Testis (tissue), 5 donors: ENCODE measurements at places on chromosomes 13 and 19.
A peak's percentile ranks its signal among the peaks of the same experiment; 100 is the strongest.

DNA sequence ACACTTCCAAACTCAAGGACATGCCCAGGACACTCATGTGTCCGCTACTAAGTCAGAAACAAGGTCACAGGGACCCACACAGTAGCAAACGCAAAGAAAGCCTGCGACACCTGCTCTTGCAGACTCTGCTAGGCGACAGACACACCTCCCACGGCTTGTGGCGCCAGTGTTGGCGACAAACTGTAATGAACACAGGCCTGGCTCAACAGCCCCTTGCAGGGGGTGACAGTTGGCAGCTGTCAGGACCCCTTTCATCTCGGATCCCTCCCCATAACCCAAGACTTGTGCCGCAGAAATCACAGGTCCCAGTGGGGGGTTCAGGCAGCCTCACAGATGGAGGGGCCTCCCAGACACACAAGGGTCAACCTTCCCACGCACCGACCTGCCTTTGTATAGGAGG, 364 bp downstream of the CKM start:
- no peak for DNase-seq

DNA sequence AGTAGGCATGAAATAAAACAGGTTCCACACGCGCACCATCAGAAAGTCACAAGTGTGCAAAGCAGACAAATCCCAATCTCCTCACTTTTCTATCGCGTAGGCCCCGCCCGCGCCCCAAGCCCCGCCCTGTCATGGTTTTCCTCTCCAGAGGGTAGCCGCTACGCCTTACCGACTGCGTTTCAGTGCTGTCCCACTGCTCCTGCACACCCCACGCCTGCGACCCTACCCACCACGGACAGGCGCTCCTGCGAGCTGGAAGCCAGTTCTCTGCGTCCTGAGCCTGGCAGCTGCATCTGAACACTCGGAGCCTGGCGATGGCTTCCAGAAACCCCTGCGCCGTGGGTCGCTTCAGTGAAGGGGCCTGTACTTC, 379 bp upstream of the ZNF470 start:
- peak; percentile 78 for DNase-seq

GRCh38 chr13:85230691-85231093, 568.5 kb downstream of the SLITRK6 start:
- DNase-seq = no peak

- DNase-seq = no peak
Measured at GRCh38 chr13:66887088-66887487, 343.0 kb downstream of the PCDH9 start.

- no peak for DNase-seq
Measured at GRCh38 chr19:11519138-11519537, 9.8 kb downstream of the ECSIT start.

- peak; percentile 74 for DNase-seq
Measured at GRCh38 chr19:3270902-3271301, 46.4 kb downstream of the CELF5 start.

DNA sequence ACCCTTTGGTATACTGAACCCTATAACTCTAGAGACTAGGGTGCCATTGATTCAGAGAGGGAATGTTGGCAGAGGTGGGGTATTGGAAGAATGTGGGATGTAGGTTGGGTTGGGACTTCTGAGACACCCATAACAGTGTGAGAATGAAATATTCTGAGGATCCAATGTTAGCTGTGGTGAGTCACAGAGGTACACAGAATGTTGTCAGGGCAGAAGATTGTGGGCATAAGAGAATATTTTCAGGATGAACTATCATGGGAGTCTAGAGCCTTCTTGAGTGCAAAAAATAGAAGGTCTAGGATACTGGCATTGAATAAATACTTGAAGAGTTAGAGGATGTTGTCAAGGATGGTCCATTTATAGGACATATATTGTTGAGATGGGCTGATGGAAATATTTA, 9.0 kb downstream of the KLK13 start:
- no peak for DNase-seq

DNA sequence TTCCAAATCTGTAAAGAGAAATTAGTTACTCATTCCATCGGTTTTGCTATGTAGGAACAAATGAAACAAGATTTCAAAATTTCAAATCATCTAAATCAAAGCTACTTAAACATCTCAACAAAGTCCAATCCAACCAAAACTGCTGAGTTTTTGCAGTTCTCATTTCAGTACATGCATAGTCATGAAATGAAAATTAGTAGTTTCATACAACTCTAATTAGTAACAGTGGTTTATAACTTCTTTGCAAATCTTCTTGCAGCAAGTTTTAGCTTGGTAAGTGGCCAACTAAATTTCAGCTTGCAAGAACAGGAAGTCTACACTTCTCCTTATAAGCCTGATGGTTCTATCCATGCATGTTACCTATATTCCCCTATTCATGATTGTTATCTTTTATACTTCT, 75.6 kb downstream of the SPRY2 start:
- no peak for DNase-seq

DNA sequence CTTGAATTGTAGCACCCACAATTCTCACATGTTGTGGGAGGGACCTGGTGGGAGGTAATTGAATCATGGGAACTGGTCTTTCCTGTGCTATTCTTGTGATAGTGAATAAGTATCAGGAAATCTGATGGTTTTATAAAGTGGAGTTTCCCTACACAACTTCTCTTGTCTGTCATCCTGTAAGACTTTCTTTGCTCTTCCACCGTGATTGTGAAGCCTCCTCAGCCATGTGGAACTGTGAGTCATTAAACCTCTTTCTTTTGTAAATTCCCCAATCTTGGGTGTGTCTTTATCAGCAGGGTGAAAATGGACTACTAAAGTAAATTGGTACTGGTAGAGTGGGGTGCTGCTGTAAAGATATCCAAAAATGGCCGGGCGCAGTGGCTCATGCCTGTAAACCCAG, 215.6 kb downstream of the LIG4 start:
- DNase-seq = no peak

DNA sequence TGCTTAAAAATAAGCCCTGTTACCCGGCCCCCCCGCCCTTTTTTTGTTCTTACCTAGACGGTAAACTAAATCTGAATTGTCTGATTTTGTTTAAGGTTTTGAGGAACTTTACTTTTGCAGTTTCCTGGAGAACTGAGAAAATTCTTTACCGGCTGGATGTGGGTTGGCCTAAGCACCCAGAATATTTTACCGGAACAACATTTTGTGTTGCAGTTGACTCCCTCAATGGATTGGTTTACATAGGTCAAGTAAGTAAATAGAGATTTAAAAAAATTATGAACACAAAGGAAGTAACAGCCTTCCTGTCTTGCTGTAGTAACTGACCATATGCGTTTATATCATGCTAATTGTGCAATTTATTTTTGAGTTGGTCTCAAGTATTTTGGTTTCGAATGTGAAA, 785 bp downstream of the NHLRC3 start:
- no peak for DNase-seq

GRCh38 chr19:10416083-10416379, 4.3 kb upstream of the PDE4A start:
- no peak for DNase-seq

DNA sequence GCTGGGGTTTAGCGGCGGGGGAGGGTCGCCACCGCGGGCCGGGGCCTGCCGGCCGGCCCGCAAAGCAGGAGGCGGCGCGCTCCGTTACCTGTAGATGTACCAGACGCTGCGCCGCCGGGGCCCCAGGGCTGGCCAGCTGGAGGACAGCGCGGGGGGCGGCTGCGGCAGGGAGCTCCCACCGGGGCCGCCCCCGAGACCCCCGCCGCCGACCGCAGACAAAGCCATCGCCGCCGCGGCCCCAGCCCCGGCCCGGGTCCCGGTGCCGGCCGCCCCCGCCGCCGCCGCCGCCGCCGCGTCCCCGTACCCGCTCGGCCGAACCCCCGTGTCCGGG, 24.8 kb downstream of the SHANK1 start:
- no peak for DNase-seq

DNA sequence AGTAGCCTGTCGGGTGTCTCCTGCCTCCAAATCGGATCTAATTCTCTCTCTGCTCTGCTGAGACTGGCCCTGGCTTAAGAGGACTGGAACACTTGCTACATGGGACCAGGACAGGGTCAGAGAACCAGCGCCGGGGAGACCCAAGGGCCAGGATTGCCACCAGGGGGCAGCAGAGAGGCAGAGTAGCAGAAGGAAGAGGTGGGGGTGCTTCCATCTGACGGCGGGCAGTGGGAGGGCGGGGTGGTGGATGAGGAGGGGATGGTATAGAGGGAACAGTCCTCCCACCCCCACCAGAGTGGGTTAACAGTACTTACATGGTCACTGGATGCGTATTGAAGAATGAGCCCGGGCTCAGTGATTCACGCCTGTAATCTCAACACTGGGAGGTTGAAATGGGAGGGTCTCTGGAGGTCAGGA, 11.9 kb downstream of the SELENOW start:
- peak; percentile 93 for DNase-seq

- no peak for DNase-seq
Measured at GRCh38 chr19:32464279-32464678, 58.7 kb downstream of the DPY19L3 start.

DNA sequence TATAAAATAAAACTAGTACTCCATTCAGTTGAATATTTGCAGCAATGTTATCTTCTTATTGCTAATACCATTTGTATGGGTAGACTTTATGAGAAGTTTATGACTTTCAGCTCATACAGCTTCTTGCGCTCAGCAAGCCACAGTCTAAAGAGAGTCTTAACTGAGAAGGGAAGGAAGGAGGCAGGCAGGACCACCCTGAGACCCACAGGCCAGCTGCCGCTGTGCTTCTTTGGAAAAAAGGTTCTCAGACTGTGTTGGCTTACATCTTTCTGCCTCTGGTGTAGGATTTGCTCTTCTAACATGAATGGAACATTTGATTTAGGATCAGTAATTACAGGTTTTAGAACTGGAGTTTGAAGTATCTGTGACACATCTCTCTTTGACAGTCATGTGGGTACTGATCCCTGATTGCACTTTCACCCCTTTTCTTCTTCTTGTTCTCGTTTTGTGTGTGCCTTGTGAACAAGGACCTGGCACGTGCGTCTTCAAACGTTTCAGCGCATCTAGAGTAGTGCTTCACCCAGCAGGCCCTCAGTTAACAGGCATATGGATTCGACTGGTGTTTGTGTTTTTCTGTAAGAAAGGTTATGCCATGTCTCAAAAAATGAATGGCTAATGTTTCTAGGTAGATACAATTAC, 7.1 kb upstream of the GPR18 start:
- no peak for DNase-seq

- DNase-seq = no peak
Measured at GRCh38 chr19:42558450-42559150, 30.3 kb upstream of the CEACAM1 start.
